ENCODE measurements at places on chromosomes 16 and 17. TPM values are rescaled to one million over a fixed set of nuclear protein-coding genes. Genes with fewer than 3 reads are reported as not detected.

Gene ALOX15
- total RNA-seq: not detected

Gene SOST
- not detected for total RNA-seq

GRCh38 chr17:7466318-7466638 lies 13.2 kb downstream of the ZBTB4 start:
- no peak for DNase-seq

DNA sequence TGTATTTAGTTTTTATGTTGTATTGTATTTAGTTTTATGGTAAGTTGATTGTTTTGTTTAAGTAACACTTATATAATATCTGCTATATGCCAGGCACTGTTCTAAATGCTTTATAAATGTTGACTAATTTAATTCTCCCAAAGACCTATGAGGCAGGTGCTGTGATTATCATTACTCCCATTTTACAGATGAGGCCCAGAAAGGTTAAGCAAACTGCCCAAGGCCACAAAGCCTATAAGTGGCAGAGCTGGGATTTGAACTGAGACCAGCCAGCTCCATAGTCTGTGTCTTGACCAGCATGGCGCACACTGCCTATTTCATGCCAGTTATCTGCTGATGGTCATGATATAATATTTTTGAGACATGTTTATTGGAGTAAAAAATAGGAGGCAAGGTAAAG lies 24.0 kb downstream of the IL21R start:
- DNase-seq: peak; percentile 37

- no peak for DNase-seq
Observed at GRCh38 chr16:54430491-54431030, 144.0 kb upstream of the IRX3 start.

DNA sequence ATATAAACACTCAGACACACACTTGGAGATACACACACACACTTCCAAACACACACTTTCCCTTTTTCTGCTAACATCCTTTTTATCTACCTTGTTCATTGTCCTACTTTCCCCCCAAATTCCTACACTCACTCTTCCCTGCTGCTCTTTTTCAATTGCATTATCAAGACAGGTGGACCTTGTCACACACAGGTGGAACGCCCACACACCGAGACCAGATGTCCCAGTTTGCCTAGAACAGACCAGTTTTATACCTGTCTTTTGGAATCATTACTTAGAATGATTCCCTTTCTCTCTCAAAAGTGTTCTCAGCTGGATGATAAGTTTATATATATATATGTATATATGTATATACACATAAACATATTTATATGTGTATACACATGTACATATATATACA lies 50.7 kb upstream of the ARHGAP44 start:
- no peak for DNase-seq

DNA sequence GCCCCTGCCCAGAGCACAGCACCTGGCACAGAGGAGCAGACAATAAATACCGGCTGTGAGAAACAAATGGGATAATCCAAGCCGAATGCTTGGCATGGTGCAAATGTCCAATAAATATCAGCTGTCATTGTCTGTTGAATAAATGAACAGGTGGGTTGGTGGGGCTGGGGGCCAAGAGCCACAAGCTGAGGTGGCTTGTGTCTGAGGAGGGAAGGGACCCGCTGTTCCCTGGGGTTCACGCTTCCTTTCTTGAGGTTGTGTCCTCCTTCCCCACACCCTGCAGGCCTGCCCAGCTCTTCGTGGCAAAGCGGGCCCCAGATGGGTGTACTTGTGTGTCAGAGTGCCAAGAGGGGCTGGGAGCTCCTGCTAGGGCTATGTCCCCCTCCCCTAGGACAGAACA lies 38.6 kb downstream of the ARHGAP27 start:
- DNase-seq: no peak

DNA sequence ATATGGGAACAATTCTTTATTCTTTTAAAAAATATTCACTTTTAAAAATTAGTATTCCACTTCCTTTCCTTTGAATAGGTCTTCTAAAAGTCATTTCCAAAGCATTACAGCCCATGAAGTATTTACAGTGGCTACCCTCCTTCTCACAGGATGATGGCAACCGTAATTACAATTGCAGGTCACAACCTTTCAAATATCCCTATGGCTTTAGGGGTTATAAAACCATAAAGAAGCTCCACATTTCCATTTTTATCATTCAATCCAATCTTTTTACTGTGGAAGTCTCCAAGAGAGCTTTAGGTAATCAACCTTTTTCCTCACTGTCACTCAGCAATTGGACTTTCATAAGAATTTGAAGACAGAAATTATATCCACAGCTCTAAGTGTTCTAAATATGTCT lies 488.9 kb upstream of the CA10 start:
- no peak for DNase-seq

DNA sequence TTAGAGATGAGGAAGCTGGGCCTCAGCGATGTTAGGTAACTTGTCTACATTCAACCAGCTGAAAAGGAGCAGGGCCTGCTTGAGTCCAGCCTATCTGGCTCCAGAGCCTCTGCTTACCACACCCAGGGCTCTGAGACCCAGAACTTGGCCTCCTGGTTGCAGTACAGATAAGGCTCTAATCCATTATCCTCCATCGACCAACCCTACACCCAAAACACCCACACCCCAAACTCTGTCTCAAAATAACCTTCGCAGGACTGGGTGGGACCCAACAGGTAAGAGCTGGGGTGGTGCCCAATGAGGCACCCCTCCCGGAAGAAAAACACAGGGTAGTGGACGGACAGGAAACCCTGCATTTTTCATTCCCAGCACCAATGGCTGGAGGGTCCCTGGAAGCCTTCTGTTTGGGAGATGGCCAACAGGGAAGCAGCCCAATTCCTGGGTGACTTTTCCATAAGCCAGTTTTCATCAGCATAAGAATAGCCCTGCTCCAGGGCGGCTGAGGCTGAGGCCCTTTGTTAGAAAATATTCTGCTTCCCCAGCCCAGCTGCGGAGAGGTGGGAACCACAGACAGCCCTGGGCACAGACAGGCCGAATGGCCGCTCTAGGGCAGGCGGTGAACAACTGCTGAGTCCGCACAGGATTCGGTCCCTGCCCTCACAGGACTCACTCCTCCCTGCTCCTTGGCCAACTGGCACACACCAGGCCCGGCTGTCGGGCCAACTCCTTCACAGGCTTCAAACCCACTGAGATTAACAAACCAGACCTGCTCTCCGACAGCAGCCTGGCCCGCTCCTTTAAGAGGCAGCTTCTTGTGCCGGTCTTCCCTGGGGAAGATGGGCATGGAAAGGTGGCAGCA lies 9.8 kb downstream of the SMIM5 start:
- no peak for DNase-seq

Gene NACA2
- not detected for total RNA-seq

Gene SPN
- total RNA-seq: 2.3 TPM

DNA sequence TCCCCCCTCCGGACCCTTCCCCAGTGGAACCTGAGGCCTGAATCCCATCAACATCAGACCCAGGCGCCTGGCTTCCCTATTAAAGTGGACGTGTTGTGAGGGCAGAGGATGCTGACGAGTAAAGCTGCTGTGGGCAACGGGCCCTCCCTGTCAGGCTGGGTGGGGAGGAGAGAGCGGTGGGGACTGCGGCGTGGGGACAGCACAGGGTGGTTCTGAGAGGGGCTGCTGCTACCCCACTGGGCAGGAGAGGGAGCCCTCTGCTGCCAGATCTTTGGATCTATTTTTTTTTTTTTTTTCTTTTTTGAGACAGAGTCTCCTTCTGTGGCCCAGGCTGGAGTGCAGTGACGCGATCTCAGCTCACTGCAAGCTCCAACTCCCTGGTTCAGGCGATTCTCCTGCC lies 5.9 kb downstream of the CA5A start:
- no peak for DNase-seq

- no peak for DNase-seq
Observed at GRCh38 chr17:69367298-69367697, 40.4 kb upstream of the ABCA5 start.

Gene HBQ1
- not detected for total RNA-seq

GRCh38 chr16:80958284-80958683 lies 48.4 kb downstream of the CMC2 start:
- DNase-seq: no peak

Gene TMEM238L
- not detected for total RNA-seq

Gene ARHGDIG
- 1.7 TPM for total RNA-seq

- DNase-seq: no peak
Observed at GRCh38 chr16:23320693-23321092, 18.6 kb downstream of the SCNN1B start.

Gene TNK1
- total RNA-seq: 7.5 TPM

DNA sequence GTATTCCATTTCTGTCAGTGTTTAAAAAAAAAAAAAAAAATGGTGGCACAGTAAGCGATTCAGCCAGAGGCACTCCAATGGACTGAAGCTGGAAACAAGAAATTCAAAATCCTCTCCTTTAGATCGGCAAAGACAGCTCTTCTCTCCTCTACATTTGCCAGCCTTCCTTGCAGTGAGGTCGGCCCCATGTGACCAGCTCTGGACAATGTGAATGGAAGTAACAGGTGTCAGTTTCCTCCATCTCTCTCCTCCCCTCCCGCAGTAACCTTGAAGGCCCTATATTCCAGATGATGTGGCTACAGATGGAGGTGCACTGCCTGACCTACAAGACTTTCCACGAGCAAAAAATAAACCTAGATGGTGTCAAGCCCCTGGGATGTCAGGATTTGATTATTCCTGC lies 15.0 kb downstream of the CUEDC1 start:
- DNase-seq: no peak

Gene ABCA9
- total RNA-seq: 19.8 TPM

DNA sequence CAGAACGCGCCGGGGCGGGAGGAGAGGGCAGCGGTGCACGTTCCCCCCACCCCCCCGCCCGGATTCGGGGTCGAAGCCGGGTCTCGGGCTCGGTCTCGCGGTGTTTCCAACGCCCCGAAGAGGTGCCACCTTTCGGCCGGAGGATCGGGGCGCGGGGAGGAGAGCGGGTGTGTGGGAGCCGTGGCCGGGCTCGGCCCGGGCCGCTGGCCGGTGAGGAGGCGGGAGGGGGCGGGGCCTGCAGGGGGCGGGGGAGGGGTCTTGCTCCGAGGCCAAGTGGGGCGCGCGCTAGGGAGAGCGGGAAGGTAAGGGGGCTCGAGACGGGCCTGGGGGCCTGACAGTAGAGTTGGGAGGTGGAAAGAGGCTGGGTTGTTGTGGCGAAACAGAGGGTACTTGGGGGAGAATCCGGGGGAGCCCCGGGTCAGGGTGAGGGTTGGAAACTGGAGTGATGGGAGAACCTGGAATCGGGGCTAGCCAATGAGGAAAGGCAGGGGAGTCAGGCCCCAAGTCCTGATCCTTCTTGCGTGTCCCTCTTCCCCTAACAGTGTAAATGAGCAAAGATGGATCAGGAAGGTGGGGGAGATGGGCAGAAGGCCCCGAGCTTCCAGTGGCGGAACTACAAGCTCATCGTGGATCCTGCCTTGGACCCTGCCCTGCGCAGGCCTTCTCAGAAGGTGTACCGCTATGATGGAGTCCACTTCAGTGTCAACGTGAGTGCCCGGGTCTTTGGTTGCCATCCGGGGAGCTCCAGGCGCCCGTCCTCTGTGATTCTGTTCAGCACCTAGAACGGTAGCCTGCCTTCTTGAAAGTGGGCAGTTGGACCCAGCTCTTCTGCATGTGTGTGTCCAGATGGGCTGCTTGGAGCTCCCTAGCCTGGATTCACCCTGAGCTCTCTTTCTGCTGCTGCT lies 873 bp downstream of the SETD1A start:
- no peak for DNase-seq

- DNase-seq: no peak
Observed at GRCh38 chr16:31141489-31142108, 6.1 kb upstream of the PRSS8 start.

Gene SDR42E2
- total RNA-seq: not detected

Gene PRSS22
- not detected for total RNA-seq

Gene SLC16A11
- 0.17 TPM for total RNA-seq

DNA sequence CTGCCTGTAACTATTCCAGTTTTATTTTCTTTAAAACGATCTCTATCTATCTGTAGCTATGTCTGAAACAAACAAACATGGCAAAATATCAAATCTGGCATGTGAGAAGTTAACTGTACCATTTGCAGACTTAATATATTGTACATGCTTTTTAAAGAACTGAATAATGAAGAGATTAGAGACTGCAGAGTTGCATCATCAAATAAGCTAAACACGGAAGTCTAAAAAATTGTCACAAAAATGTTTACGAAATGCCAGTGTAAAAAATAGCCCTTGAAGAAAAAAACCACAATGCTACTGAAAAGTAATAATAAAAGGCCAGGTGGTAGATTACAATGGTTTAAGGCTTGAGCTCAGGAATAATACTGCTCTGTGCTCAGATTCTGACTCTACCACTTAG lies 43.1 kb downstream of the HS3ST3A1 start:
- DNase-seq: no peak

Gene GPR139
- not detected for total RNA-seq

- DNase-seq: no peak
Observed at GRCh38 chr17:57425903-57426880, 169.9 kb downstream of the MSI2 start.

Gene RPL27
- total RNA-seq: 2,755 TPM

Gene KRT33B
- not detected for total RNA-seq

DNA sequence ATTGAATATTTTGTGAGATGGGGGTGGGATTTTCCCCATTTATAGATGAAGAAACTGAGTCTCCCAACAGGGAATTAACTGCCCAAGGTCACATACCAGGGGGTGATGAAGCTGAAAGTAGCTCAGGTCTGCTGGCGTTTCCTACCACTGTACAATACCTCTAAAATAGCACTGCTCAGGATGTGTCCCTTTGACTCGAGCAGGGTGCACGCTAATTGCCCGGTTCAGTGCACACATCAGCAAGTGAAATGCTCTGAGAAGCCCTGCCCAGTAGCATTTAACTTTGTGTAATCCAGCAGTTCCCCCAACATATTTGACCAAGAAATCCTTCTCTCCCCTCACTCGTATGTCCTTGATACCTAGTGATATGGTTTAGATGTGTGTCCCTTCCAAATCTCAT lies 50.1 kb upstream of the DDX52 start:
- DNase-seq: no peak

Data from esophagus muscularis mucosa (tissue), 4 donors.